Astrocyte (in vitro differentiated cells and primary cell): ENCODE measurements at places on chromosomes 7 and 10. TPM values are rescaled to one million over a fixed set of nuclear protein-coding genes. Genes with fewer than 3 reads are reported as not detected.

The CFAP70 gene
- 1.2 and 1.3 TPM in 2 replicates for total RNA-seq

The PNLIPRP3 gene
- total RNA-seq = not detected in 2 replicates

The CACUL1 gene
- total RNA-seq = 49.9 and 52.4 TPM in 2 replicates

The SPDYE2B gene
- total RNA-seq = not detected in 2 replicates

DNA sequence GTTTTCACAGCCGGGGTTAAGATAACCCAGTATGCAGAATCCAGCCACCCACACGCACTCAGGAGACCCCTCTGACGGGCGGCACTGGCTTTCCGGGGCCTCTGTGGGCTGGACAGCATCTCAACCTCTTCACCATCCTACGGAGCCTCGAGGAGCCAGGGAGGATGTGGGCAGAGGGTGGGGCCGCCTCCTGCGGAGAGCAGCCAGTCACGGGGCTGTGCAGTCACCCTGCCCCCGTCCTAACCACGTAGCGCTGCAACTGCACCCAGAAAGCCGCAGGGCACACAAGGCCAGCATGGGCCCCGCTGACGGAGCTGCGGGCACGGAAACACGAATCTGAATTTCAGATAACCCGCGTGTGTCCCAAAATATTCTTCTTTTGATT lies 270.3 kb downstream of the ELFN1 start:
- peak; percentile 55 for DNase-seq
- peak overlapping the region; percentile 66 for H3K27ac ChIP-seq

GRCh38 chr10:90407131-90407530 lies 450.7 kb downstream of the HTR7 start:
- no peaks in the 10 kb centered on the region for H3K36me3 ChIP-seq
- no peaks in the 10 kb centered on the region for H3K4me1 ChIP-seq
- H3K4me3 ChIP-seq = no peak overlapping the region
- H3K27ac ChIP-seq = no peak overlapping the region

DNA sequence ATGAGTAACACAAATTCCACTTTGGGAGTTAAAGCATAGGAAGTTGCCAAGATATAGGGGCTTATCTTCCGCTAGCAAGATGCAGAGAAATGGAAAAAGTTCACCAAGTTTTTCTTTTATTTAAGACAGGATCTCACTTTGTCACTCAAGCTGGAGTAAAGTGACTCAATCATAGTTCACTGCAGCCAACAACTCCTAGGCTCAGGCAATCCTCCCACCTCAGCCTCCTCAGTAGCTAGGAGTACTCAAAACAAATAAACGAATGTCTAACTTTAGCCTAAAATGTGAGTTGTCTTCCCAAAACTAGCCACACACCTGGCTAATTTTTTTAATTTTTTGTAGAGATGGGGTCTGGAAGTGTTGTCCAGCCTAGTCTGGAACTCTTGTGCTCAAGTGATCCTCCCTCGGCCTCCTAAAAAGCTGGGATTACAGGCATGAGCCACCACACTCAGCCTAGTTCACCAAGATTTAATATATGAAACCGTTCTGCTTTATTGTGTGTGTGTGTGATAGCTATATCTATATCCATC lies 9.9 kb downstream of the VIM start:
- H3K27ac ChIP-seq = peak overlapping the region; percentile 48
- H3K27me3 ChIP-seq = no peaks in the 10 kb centered on the region
- peaks cover 14% of the 10 kb centered on the region for H3K4me1 ChIP-seq
- H3K4me3 ChIP-seq = no peak overlapping the region
- DNase-seq = no peak
- peaks cover 44% of the 10 kb centered on the region for H3K36me3 ChIP-seq

GRCh38 chr7:93293229-93293628 lies 61.1 kb downstream of the VPS50 start:
- no peak overlapping the region for H3K4me3 ChIP-seq
- no peaks in the 10 kb centered on the region for H3K27me3 ChIP-seq
- H3K27ac ChIP-seq = no peak overlapping the region
- no peak for DNase-seq
- no peaks in the 10 kb centered on the region for H3K36me3 ChIP-seq

GRCh38 chr7:41911792-41912191 lies 208.9 kb upstream of the INHBA start:
- H3K27me3 ChIP-seq = no peaks in the 10 kb centered on the region
- H3K4me3 ChIP-seq = no peak overlapping the region
- peak; percentile 95 for DNase-seq
- H3K36me3 ChIP-seq = no peaks in the 10 kb centered on the region
- H3K27ac ChIP-seq = peak overlapping the region; percentile 99

- no peaks in the 10 kb centered on the region for H3K4me1 ChIP-seq
- no peak overlapping the region for H3K27ac ChIP-seq
- H3K4me3 ChIP-seq = no peak overlapping the region
Observed at GRCh38 chr7:110870926-110871325, 220.0 kb upstream of the LRRN3 start.

- no peaks in the 10 kb centered on the region for H3K4me1 ChIP-seq
- H3K4me3 ChIP-seq = no peak overlapping the region
- no peaks in the 10 kb centered on the region for H3K27me3 ChIP-seq
- DNase-seq = no peak
- H3K27ac ChIP-seq = no peak overlapping the region
Observed at GRCh38 chr7:135117096-135117495, 30.8 kb upstream of the TMEM140 start.

DNA sequence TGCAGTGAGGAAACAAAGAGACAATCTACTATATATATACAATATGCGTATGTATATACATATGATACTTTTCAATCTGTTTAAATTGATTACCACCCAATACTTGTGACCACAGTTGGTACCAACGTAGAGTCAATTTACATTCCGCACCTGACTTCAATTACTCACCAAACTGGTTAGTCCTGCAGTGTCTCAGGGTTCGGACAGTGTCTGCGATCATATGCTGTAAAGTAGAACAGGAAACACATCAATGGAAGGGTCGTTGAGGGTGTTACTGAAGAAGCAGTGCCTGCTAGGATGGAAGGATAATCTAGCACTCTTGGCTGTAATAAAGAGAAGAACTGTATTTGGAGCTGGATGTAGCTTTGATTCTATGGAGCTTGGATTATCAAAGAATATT lies 179.7 kb upstream of the CDCA7L start:
- DNase-seq = no peak
- no peak overlapping the region for H3K4me3 ChIP-seq
- H3K4me1 ChIP-seq = no peaks in the 10 kb centered on the region
- no peaks in the 10 kb centered on the region for H3K36me3 ChIP-seq
- H3K27me3 ChIP-seq = no peaks in the 10 kb centered on the region
- no peak overlapping the region for H3K27ac ChIP-seq

DNA sequence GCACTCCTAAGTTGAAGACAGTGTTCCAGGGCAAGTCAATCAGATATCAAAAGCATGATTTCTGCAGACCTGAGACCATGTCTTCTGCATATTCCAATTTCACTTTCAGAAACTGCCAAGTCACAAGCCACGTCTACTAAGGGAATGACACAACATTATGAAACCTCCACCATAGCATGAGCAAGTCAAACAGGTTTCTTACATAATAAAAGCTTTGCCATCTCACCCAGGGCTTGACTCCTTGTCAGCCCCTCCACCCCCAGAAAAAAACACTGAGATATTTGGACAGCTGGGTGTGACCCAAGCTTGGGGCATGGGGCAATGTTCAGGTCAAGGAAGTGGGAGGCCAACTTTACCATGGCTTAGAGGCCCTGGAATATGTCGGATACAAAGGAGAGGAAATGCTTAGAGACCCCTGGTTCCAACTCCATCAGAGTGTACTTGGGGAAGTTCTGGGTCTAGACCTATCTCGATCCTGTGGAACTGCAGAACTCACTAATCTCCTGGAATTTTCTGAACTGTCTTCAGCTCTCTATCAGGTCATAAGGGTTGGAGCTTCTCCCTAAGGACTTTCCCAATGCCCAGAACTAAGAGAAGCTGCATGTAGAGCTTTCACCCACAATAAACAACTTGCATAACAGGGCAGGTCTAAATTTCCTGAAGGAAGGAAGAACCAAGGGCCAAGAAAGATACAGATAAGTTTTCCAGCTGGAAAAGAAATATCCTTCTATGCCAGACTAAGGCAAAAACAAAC lies 80.6 kb upstream of the NAMPT start:
- H3K27ac ChIP-seq = no peak overlapping the region
- H3K36me3 ChIP-seq = no peaks in the 10 kb centered on the region
- no peak for DNase-seq

- H3K4me3 ChIP-seq = no peak overlapping the region
- no peak for DNase-seq
- peak overlapping the region; percentile 82 for H3K27ac ChIP-seq
- peaks cover 43% of the 10 kb centered on the region for H3K4me1 ChIP-seq
Observed at GRCh38 chr10:114682532-114682931, 24.5 kb upstream of the ABLIM1 start.

- peak overlapping the region; percentile 81 for H3K27ac ChIP-seq
- no peaks in the 10 kb centered on the region for H3K27me3 ChIP-seq
- DNase-seq = peak; percentile 77
- H3K4me3 ChIP-seq = peak overlapping the region; percentile 43
Observed at GRCh38 chr7:134890246-134891240, 95.8 kb upstream of the AGBL3 start.
